ENCODE measurements at places on chromosomes 3 and 15.

DNA sequence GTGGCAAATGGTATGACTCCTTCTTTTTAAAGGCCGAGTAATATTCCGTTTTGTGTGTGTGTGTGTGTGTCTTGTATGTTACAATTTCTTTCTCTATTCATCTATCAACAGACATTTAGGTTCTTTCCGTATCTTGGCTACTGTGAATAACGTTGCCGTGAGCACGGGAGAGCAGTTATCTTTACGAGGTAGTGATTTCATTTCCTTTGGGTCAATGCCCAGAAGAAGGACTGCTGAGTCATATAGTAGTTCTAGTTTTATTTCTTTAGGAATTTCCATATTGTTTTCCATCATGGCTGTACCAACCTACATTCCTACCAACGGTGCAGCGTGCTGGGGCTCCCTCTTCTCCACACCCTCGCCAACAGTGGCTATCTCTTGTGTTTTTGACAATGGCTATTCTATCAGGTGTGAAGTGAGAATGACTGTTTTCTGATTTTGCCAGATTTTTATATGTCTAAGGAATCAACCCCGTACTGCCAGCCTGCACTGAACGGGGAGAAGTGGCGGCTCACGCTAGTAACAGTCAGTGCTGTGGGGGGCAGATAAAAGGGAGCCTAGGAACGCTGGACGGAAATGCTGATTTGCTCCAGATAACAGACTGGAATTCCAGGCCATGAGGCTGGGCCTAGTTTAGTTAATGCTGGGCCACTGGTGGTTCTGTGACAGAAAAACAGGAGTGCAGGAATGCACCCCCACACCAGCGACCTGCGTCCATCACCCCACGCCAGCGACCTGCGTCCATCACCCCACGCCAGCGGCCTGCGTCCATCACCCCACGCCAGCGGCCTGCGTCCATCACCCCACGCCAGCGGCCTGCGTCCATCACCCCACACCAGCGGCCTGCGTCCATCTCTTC lies 168.1 kb downstream of the XXYLT1 start:
- no peak for DNase-seq

DNA sequence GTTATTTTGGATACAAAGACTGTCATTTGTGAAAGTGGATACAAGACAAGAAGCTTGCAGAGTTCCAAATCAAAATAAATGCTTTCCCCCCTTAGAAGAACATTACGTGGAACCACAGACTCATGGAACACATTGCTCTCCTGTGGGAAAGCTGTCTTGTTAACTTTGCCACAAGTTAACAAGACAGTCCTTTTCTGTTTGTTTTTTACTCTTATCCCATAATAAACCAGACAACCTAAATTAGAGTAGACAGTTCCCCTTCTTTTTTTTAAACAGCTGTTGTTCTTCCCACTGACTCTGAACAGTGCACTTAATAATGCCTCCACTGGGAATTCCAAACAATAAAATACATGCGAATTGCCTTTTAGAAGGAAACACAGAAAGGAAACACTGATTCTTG lies 255.3 kb upstream of the UBE2E2 start:
- DNase-seq = no peak

DNA sequence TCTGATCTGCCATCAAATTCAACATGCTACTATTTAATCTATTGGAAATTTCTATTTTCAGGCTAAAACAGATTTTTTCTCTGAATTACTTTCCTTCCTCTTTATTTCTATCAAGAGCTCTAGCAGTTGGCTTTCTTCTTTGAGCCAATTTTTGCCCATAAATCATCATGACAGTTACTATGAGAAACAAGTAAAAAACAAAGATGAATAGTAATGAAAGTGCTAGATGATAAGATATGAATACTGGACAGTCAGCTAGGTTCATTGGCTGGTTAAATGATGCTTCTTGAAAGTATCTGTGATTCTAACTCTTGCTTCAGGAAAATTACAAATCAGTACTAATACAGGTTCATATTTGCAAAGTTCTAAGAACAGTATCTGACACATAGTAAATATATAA lies 38.6 kb upstream of the NANOGP8 start:
- DNase-seq = no peak

- DNase-seq = no peak
Measured at GRCh38 chr3:16186086-16186485, 11.6 kb downstream of the GALNT15 start.

DNA sequence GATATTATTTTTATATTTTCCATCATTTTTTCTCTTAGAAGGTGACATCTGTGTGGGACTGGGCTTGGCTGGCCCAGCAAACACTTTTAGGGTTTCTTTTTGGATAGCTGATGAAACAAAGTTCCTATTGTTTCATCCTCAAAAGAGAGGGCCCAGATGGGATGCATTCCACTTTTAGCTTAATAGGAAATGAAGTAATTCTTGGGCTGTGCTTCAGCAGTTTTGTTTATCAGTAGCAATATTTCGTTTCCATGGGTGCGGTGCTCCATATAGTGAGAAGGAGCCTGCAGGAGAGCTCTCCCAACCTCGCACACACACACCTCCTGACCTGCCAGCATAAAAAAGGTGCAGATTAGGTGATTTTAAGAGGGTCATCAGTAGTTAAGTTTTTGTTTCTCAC lies 147.5 kb downstream of the AKAP13 start:
- DNase-seq = no peak

DNA sequence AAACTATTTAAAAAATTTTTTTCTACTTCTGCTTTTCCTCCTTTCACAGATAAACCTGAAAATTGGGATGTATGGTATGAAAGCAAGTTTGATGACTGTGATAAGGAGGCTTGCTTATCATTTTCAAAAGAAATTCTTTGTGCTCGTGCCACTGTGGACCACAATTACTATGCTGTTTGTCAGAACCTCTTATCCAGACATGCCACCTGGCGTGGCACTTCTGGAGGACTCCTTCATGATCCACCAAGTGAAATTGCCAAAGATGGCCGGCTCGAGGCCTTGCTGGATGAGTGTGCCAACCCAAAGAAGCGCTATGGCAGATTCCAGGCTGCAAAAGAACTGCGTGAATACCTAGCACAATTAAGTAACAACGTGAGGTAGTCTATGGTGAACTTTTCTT lies 17.8 kb downstream of the DIPK2A start:
- no peak for DNase-seq

- DNase-seq = no peak
Measured at GRCh38 chr3:49035281-49035680, 6.1 kb upstream of the IMPDH2 start.

DNA sequence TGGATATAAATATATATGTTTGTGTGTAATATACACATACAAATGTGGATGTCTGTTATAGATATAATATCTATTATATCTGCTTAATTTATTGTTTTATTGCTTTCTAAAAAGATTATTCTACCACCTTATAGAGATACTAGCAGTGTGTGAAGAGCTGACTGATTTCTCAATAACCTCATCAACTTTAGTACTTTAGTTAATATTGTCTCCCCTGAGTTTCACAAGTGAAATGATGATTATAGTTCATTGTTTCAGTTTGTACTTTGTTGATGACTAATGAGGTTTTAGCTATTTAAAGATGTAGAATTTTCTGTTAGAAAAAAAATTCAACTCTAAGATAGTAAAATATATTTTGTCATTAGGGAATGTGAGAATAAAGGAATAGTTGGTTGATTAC lies 11.4 kb downstream of the RSRC1 start:
- DNase-seq = no peak

- no peak for DNase-seq
Measured at GRCh38 chr3:13504161-13504831, 24.2 kb downstream of the HDAC11 start.

DNA sequence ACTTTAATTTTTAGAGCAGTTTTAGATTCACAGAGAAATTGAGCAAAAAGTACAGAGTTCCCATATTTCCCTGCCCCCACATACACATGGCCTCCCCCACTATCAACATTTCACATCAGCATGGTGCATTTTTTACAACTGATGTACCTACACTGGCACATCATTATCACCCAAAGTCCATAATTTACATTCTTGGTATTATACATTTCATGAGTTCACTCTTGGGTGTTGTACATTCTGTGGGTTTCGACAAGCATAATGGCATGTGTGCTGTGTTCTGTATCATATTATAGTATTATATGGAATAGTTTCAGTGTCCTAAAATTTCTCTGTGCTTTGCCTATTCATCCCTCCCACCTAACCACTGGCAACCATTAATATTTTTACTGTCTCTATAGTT lies 419.8 kb upstream of the THBS1 start:
- DNase-seq = no peak

- no peak for DNase-seq
Measured at GRCh38 chr3:166279636-166280035, 442.4 kb upstream of the BCHE start.

- no peak for DNase-seq
Measured at GRCh38 chr3:78867409-78868372, 900.1 kb downstream of the ROBO1 start.

GRCh38 chr3:133944641-133945380 lies 49.1 kb upstream of the RAB6B start:
- DNase-seq = no peak

DNA sequence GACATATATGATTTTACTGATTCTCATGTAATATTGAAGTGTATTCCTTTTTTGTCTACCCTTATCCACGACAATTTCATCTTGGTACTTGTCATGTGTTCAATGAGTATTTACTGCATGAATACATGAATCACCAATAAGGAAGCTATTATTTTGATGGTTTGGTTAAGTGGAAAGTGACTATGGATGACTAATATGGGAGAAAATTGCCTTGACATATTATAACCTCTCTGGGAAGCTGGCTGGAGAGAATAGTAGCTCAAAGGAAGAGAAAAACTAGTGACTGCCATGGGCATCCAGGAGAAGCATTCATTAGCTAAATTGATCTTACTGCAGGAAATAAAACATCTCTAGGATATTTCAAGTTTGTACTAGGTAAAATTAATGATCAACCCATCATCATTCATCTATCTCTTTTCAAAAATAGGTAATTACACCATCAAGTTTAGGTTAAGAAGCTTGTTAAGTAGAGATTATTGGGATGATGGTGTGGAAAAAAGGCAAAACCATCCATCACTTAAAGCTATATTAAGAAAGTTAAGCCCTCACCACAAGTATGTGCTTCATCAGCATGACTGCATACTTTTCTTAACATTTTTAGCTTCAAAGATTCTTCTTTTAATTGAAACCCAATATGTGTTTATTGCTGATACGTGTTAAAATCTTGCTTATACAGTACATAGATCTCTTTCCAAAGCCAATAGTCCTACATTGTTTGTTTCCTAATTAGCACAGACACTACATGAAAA lies 455.2 kb upstream of the ARPP21 start:
- DNase-seq = no peak

- no peak for DNase-seq
Measured at GRCh38 chr3:74564560-74564959, 49.9 kb downstream of the CNTN3 start.

GRCh38 chr3:76834657-76835056 lies 205.2 kb upstream of the ROBO2 start:
- DNase-seq = no peak

DNA sequence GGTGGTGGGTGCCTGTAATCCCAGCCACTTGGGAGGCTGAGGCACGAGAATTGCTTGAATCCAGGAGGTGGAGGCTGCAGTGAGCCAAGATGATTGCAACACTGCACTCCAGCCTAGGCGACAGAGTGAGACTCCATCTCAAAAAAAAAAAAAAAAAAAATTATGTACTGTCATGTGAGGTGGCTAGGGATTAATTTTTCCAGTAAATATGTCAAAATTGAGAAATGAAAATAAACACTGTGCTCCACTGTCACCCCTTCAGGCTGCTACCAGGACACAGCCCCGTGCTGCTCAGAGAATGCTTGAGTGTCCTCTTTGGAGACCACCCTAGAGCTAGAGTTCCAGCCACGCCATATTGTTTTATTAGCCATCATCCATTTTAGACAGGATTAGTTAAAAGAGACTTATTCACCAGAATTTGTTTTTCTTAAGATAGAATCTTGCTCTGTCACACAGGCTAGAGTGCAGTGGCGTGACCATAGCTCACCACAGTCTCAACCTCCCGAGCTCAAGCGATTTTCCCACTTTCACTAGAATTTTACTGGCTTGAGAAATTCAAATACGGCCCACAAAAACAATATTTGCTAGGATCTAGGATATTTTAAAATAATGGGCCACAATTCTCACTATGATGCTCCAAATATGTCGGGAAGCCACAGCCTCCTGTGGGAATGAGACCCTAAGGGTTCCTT lies 642 bp downstream of the CD80 start:
- DNase-seq = no peak

DNA sequence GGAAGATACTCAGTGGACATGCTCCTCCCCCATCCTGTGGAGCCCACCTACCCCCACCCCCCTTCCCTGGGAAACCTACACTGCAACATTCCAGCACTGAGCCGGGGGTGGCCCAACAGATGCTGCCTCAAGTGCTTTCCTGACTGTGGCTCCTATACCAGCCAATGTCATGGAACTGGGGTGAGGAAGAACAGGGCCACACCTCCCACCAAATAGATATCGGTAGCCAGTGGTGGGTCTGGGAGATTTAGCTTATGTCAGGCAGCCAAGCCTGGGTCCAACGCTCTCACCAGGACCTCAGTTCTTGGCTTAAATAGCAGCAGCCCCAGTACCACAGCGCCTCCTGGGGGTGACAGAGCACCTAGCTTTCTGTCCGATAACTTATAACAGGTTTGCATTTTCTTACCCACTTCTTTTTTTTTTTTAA lies 30.3 kb downstream of the CDC25A start:
- peak; percentile 89 for DNase-seq

DNA sequence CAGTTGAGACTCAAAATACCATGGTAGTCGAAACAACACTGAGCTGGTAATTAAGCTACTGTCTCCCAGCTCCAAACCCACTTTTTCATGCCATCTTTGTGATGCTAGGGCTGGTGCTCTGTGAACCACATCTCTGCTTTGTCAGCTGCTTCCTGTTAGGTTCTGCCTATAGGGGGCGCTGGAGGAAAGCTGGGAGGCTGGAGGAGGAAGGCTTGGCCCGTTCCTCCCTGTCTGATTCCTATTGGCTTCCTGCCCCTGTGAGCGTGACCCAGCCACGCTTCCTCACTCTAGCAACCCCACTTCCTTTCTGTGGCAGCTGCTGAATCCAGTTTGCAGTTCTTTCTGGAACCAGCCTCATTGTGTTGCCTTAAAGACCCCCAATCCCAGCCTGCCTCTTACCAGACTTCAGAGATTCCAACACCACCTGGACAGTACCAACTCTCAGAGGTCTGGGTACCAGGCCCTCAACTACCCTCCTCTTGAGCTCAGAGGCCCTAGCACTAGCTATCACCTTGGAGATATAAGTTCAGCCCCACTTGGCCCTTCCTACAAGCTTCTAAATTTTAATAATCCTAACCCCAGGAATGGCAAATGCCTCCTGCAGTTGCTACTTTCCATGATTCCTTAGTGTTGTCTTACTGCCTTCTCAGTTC lies 120.9 kb downstream of the ERC2 start:
- peak; percentile 80 for DNase-seq

- no peak for DNase-seq
Measured at GRCh38 chr3:74643636-74644035, 29.2 kb upstream of the CNTN3 start.

DNA sequence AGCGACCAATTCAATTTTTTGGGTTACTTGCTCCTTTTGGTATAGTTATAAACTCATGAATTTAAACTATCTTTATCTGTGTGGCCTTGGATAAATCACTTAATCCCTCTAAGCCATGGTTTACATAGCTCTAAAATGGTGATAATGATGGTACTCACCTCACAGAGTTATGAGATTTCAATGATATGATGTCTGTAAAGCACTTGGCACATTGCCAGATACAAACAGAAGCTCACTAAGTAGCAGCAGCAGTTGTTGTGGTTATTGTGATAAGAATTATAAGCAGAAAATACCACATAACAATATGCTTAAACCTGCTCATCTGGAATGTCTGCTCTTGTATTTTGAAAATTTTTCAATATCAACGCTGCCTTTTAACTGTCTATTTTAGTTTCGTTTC lies 185.1 kb upstream of the SNTN start:
- no peak for DNase-seq

- no peak for DNase-seq
Measured at GRCh38 chr3:178680037-178680436, 143.8 kb downstream of the KCNMB2 start.
